COR-L47 (cell line): ENCODE measurements at places on chromosomes 1 and 21.
A peak's percentile ranks its signal among the peaks of the same experiment; 100 is the strongest.

DNA sequence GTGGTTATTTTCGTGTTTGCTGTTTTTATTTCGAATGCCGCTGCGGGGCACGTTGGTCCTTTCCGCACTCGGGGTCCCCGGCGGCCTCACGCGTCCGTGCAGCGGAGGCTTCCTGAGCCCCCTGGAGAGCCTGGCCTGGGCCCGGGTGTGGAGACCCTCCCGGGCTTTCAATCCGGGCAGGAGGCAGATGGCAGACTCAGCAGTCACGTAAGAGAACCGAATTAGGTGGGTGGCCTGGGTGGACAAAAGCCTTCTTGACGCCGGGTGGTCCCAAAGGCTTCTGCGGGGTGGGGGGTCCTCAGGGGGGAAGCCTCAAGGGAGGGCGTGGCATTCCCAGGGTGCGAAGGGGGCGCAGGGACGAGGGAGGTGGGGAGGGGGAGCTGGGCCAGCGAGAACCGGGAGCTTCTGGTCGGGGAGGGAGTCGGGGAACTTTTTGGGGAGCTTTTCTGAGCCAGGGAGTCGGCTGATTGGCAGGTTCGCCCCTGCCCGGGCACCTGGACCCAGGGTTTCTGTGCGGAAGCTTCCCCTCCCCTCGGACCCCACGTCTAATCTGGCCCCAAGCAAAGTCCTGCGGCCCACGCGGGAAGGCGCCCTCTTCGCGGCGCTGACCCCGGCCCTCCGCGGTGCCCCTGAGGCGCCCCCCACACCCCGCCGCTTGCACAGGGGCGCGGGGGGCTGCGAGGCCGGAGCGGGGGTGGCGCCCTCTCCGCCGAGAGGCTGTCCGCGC, 1.3 kb upstream of the HES4 start:
- no peak for DNase-seq

DNA sequence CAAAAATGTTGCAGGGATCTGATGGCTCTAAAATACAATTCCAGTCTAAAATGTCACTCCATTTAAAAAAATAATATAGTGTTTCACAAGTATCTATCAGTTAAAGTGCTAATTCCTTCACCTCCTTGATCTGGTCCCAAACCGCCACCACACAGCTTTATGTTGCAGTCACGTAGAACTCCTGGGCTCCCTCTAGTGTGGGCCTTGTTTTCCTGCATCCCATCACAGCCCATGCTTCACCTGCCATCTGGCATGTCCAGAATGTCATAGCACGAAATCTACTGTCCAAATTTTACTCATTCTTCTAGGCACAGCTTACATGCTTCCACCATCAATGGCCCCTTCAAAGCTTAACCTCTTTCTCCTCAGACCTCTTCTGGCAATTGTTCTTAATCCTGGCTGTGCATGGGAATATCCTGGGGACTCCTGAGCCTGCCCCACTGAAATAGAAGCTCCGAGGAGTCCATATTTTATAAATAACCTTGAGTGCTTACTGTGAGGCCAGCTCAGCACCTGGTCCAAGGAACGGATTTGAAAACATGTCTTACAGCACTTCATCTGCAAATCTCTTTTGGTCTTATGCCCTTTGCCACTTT, 15.5 kb downstream of the FYB2 start:
- peak; percentile 22 for DNase-seq

DNA sequence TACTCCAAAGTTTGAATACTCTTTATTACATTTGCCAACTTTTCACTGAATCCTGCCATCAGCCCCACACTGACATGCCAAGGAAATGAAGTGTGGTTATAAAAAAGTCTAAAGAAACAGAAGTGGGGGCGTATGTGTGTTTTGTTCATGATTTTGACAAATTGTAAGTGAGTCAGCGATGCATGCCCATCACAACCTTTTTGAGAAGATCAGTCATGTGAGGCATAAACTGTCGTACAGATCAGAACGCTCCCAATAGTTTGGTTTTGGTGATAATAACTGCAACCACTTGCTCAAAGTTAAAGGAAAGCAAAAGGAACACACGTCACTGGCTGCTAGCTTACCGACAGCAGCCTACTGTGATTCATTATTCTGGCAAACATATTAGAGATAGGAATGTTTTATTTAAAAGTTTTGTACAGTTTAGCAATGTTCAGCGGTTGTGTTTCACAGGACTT, 95.6 kb downstream of the RGS2 start:
- no peak for DNase-seq

DNA sequence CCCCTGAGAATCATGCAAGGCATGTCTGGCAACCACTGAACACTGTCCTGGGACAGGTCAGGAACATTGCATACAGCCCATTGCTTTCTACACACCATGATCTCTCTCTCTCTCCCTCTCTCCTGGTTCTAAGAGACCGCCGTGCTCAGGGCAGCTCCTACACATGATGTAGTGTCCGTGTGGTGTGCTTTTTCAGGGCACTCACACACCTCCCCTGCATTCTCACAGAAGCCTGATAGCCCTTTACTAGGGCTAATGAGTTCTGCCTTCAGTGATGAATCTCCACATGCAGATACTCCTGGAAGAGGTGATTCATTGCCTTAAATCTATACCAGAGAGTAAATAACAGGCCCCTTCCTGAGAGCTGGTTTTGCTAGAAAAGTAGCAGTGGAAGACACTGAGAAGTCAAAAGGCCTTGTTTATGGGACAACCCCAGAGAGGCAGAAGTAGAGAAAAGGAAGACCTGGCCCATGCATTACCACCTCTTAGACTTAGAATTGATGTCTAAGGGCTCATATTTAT, 7.2 kb upstream of the OLFML2B start:
- no peak for DNase-seq

- DNase-seq: no peak
Observed at GRCh38 chr1:24228311-24228710, 41.2 kb upstream of the IFNLR1 start.

DNA sequence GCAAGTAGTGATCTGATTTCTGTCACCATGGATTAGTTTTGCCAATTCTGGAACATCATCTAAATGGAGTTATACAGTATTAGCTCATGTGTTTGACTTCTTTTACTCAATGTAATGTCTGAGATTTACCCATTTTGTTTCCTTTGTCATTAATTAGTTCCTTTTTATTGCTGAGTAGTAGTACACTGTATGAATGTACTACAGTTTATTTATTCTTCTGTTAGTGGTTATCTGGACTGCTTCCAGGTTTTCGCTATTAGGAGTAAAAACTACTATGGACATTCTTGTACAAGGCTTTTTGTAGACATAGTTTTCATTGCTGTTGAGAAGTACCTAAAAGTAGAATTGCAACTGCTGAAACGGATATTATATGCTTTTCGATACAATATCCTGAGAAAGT, 14.1 kb downstream of the SUCO start:
- no peak for DNase-seq

DNA sequence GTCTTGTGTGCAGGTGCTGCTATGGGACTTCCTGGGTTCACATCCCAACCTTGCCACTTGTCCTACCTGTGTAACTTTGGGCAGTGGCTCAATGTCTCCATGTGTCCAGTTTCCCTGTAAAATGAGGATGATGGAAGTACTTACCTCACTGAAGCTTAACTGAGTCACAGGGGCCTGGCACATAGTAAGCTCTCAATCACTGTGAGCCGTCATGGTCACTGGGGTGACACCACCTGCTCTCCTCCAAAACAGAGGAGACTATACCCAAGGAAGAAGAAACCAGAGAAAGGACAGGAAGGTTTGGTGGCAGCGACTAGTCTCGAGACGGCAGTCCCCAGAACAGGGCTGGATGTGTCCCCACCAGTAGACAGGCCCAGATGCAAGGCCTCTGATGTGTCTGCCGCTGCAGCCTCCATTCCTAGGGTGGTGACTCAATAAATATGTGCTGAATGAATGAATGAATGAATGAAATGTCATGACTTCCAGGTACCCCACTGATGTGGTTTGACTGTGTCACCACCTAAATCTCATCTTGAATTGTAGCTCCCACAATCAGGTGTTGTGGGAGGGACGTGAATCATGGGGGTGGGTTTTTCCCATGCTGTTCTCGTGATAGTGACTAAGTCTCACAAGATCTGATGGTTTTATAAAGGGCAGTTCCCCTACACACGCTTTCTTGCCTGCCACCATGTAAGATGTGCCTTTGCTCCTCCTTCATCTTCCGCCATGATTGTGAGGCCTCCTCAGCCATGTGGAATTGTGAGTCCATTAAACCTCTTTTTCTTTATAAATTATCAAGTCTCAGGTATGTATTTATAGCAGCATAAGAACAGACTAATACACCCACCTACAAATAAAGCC, 13.0 kb upstream of the LRP8 start:
- no peak for DNase-seq

DNA sequence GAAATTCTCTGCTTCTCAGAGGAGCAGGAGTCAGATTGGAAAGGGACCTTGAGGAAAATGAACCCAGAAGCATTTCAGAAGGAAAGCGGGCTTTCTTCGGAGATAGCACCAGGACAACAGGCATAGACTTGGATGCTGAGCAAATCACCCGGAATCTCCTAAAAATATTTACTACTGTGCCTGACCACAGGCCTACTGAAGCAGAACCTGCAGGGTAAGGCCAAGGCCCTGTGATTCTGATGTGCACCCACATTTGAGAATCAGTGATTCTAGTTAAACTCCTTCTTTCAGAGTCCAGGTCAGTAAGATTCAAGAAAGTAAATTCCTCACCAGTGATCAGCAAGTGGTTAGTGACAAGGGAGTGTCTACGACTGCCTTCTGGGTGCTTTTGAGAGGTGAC, 307.3 kb upstream of the DUSP10 start:
- no peak for DNase-seq

DNA sequence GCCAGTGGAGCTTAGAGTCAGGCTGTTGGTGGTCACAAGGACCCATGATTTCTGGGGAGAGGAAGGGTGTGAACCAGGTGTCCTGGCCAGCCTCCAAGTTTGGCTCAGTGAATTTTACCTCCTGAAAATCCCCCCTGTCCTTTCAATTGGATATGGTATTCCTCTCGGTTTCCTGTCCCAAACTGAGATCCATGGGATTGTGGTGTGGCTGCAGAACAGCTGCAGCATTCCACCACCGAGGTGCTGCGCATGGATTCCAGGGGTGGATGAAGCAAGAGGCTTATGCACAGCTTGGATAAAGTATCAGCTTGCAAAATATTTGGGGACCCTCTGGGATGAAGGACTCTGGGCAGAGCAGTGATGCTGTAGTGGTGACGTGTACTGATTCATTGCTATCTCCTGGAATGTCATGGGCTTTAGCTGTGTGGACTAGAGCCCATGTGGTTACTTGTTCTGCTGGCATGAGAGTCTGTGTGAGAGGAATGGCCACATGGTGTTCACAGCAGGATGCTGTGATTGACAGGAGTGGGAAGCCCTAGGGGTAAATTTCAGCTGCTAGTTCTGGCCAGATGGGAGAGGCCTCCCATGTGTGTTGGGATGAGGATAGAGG, 148.7 kb upstream of the SPAG17 start:
- no peak for DNase-seq

- no peak for DNase-seq
Observed at GRCh38 chr1:246425895-246426294, 81.2 kb downstream of the SMYD3 start.

DNA sequence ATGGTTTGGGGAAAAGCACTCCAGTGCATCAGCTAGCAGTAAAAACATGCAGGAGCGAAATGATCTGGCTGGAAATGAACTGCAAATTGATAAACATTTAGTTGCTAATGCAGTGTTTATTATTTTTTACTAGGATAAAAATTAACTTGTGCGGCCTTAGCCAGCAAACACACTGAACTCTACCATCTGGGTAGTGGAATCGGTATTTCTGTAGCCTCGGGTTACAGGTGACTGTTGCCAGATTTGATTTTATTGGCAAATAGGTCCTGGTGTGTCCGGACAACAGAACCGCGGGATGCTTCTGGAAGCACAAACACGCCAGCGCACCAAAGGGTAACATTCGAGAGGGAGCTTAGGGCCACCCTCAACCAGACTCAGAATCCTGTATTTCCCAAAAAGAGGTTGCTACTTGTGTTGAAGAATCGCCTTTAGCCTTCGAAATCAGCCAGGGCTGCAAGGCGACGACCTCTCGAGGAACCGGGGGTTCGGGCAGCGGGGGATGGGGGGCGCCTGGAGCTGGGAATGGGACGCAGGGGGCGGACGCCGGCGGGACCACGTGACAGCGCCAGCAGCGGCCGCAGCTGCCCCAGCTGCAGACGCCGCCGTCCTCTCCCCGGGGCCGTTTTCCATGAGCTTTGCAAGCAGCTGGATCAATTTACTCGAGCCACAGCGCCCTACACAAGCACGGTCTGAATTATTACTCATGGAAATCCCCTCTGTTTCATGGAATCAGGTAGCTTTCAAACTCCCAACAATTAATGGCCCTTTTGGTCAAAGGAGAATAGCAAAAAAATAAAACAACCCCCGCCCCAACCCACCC, 158.8 kb downstream of the TOMM20 start:
- DNase-seq: peak; percentile 77

DNA sequence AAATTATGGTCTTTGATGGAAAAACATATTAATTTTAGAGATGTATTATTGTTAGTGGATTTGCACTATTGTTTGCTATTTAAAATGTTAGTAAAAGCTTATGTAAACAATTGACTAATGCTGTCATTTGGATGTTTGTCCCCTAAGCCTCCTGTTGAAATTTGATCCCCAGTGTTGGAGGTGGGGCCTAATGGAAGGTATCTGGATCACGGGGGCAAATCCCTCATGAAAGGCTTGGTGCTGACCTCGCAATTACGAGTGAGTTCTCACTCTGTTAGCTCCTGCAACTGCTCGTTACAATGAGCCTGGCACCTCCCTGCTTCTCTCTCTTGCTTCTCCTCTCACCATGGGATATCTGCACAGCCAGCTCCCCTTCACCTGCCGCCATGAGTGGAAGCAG, 14.3 kb downstream of the TMEM35B start:
- DNase-seq: peak; percentile 1

DNA sequence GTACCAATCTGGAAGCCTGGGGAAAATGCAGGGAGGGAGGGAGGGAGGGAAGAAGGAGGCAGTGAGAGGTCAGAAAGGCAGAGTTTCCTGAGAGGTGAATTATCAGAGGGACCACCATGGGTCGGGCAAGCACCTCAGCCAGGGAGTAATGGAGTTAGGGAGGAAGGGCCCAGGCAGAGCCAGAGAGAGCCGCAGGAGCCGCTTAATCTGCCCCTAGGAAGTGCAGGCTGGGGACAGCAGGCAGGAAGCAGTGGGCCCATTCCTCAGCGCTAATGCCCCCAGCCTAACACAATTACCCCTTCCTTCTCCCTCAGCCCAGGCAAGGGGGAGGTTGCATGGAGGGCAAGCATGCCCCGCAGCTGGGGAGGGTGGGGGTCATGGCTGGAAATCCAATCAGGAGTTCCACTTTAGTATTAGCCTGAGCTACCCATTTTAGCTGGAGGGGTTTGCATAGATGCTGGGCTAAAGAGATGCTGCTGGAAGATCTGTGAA, 109.0 kb downstream of the TMEM53 start:
- DNase-seq: no peak
